ENCODE measurements at places on chromosomes 5 and 9. TPM values are rescaled to one million over a fixed set of nuclear protein-coding genes. Genes with fewer than 3 reads are reported as not detected.

GRCh38 chr9:110451726-110452125 is 114.1 kb upstream of the TXNDC8 start:
- no peaks in the 10 kb centered on the region for H3K4me1 ChIP-seq
- no peak overlapping the region for H3K4me3 ChIP-seq
- DNase-seq, result no peak
- no peak overlapping the region for H3K27ac ChIP-seq

Gene KCNIP1
- total RNA-seq, result 1.7 TPM

DNA sequence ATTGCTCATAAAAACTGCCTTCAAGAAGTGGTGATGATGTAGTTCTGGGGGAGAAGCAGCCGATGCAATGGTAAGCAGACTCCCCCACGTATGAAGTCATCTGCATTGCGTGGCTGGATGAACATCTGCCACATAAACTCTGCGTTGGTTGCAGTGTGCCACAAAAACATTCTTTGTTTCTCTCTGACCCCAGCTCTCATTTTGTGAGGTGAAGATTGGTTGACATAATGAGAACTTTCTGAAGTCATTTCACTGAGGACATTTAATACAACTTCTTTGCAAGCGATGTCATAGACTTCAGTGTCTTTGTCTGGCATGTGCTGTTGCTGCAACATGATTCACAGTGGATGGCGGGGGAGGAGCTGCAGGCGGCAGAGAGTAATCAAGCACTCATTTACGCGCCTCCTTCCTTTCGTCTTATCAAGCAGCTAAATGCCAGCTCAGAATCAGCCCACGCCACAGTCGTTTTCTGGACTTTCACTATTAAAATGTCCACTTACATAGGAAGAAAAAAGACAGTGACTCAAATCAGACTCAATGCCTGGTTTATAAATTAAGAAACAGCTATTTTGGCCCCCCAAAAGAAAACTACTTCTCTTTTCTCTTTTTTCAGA is 91.5 kb upstream of the NFIL3 start:
- no peaks in the 10 kb centered on the region for H3K27me3 ChIP-seq
- H3K4me3 ChIP-seq, result no peak overlapping the region
- H3K27ac ChIP-seq, result no peak overlapping the region
- H3K36me3 ChIP-seq, result no peaks in the 10 kb centered on the region
- no peaks in the 10 kb centered on the region for H3K4me1 ChIP-seq
- DNase-seq, result no peak

GRCh38 chr5:127518319-127518621 is 830 bp downstream of the PRRC1 start:
- H3K27me3 ChIP-seq, result no peaks in the 10 kb centered on the region
- peak overlapping the region; percentile 86 for H3K27ac ChIP-seq
- peaks cover 23% of the 10 kb centered on the region for H3K4me1 ChIP-seq
- DNase-seq, result no peak
- peaks cover 6% of the 10 kb centered on the region for H3K36me3 ChIP-seq

Gene TNFSF15
- 5.2 TPM for total RNA-seq

Gene S100Z
- 1.2 TPM for total RNA-seq

GRCh38 chr5:140358738-140359310 is 1.2 kb upstream of the SLC4A9 start:
- H3K4me1 ChIP-seq, result peaks cover 21% of the 10 kb centered on the region
- no peaks in the 10 kb centered on the region for H3K36me3 ChIP-seq
- H3K4me3 ChIP-seq, result no peak overlapping the region
- no peak for DNase-seq

Gene PCDHA9
- total RNA-seq, result 0.32 TPM

Gene RNF183
- not detected for total RNA-seq

DNA sequence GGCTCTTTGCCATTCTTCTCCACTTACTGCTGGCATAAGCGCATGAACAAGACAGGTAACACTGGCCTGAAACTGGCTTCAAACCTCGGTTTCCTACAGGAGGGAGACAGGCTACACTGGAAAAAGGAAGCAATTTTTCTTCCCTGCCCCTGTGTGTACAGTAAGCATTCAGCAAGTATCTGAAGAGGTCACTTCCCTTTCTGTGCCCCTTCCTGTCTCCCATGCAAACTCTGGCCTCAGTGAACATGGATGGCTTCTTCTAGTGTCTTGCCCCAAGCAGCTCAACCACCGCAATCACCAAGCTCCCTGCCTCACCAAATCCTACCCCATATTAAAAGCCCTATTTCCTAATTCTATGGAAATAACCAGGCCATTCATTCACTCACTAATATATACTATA is 42.4 kb downstream of the SERINC5 start:
- no peak overlapping the region for H3K4me3 ChIP-seq
- H3K36me3 ChIP-seq, result no peaks in the 10 kb centered on the region
- no peaks in the 10 kb centered on the region for H3K27me3 ChIP-seq
- H3K4me1 ChIP-seq, result peaks cover 48% of the 10 kb centered on the region

GRCh38 chr5:157926977-157927376 is 68.0 kb upstream of the CLINT1 start:
- H3K4me3 ChIP-seq, result no peak overlapping the region
- no peaks in the 10 kb centered on the region for H3K36me3 ChIP-seq
- no peaks in the 10 kb centered on the region for H3K27me3 ChIP-seq
- no peak for DNase-seq
- H3K27ac ChIP-seq, result no peak overlapping the region

GRCh38 chr5:34576891-34577666 is 79.0 kb upstream of the RAI14 start:
- no peaks in the 10 kb centered on the region for H3K4me1 ChIP-seq
- no peak overlapping the region for H3K27ac ChIP-seq
- DNase-seq, result no peak
- H3K4me3 ChIP-seq, result no peak overlapping the region
- no peaks in the 10 kb centered on the region for H3K27me3 ChIP-seq

Gene SPAG8
- total RNA-seq, result 13.3 TPM

DNA sequence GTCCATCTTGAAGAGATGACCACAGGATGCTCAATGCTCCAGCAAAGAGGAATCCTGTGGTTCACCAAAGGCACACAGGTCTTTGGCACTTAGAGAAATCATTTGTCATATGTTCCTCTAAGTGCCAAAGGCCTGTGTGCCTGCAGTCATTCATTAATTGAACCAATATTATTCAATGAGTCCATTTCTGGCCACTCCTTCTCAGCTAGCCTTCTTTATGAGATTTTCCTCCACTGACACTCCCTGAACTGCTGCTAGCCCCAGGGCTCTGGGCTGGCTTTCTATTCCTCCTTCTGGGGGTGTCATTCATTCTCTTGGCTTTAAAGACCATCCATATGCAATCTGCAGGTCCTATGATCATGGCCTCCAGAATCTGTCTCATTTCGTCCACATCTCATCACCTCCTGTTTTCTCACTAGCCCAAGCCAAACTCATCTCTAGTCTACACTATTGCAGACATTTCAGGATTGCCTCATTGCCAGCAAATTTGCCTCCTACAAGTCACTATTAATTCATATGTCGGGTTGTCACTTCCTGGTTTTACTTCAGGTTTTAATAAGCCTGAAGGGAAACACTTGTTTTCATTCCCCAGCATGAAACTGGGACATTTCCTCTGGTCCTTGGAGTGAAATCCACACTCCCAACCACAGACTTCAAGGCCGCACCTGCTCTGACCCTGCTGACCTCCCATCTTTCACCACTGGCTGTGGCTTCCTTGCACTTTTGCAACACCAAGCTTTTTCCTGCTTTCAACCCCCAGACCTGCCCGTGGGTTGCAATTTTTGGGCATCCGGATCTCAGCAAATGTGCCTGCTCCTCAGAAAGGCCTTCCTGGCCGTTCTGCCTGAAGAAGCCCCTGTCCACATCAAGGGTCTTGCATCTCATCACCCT is 35.1 kb downstream of the KCNIP1 start:
- no peaks in the 10 kb centered on the region for H3K4me1 ChIP-seq
- H3K36me3 ChIP-seq, result no peaks in the 10 kb centered on the region
- DNase-seq, result no peak
- no peak overlapping the region for H3K4me3 ChIP-seq
- H3K27me3 ChIP-seq, result no peaks in the 10 kb centered on the region

DNA sequence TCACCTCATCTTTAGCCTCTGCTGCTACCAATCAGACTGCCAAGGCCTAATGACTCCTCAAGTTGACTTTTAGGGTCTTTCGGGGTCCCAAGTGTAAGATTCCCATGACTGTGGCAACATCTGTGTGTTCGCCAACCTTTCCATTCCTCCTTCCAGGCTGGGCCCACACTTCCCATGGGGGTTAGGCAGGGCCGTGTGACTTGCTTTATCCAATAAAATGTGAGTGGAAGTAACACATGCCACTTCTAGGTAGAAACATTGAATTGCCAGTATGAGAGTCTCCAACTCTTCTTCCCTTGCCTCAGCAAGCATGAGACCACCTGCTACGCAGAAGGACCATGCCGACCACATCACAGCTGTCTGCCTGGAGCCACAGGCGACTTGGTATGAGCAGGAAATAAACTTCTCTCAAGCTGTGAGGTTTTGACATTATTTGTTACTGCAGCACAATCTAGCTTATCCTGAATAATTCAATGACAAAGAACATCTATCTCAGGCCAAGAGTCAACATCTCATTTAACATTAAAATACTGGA is 190.4 kb upstream of the IER5L start:
- no peaks in the 10 kb centered on the region for H3K27me3 ChIP-seq
- no peak overlapping the region for H3K27ac ChIP-seq
- no peaks in the 10 kb centered on the region for H3K36me3 ChIP-seq
- no peak for DNase-seq
- H3K4me1 ChIP-seq, result no peaks in the 10 kb centered on the region
